ENCODE measurements at places on chromosomes 2 and 18. TPM values are rescaled to one million over a fixed set of nuclear protein-coding genes. Genes with fewer than 3 reads are reported as not detected.

Gene POTEJ
- total RNA-seq, result 0.09 TPM

Gene SLC5A7
- not detected for total RNA-seq

Gene ZNF385B
- total RNA-seq, result not detected

Gene CHRNA1
- total RNA-seq, result 0.09 TPM

Gene TLX2
- total RNA-seq, result not detected

Gene UGT1A3
- not detected for total RNA-seq

Gene UGT1A5
- total RNA-seq, result not detected

Gene RASGRP3
- 8.4 TPM for total RNA-seq

Gene DNAH7
- 0.09 TPM for total RNA-seq

Gene MYO7B
- 0.47 TPM for total RNA-seq

Gene WDR54
- 46.7 TPM for total RNA-seq

Gene HNMT
- 1.7 TPM for total RNA-seq

Gene PROKR1
- not detected for total RNA-seq

Gene CCDC148
- 0.18 TPM for total RNA-seq

Gene SP9
- not detected for total RNA-seq

Gene GPR17
- not detected for total RNA-seq

Gene CHAC2
- 5.8 TPM for total RNA-seq

Gene LOXHD1
- not detected for total RNA-seq

Gene ECEL1
- total RNA-seq, result not detected

Gene RAB6C
- total RNA-seq, result not detected

Gene RAB17
- 1.6 TPM for total RNA-seq

Gene DSC2
- under 0.01 TPM for total RNA-seq

Gene ASPRV1
- total RNA-seq, result 0.09 TPM

Gene FBXO36
- 0.75 TPM for total RNA-seq

All from endothelial cell of coronary artery (primary cell).